ENCODE measurements at places on chromosomes 12 and 14.

- no peak for DNase-seq
Measured at GRCh38 chr12:46499226-46499625, 126.7 kb upstream of the SLC38A2 start.

- no peak for DNase-seq
Measured at GRCh38 chr12:50706606-50707005, 57.3 kb upstream of the ATF1 start.

GRCh38 chr12:116050275-116050674 is 227.2 kb downstream of the MED13L start:
- DNase-seq = no peak

DNA sequence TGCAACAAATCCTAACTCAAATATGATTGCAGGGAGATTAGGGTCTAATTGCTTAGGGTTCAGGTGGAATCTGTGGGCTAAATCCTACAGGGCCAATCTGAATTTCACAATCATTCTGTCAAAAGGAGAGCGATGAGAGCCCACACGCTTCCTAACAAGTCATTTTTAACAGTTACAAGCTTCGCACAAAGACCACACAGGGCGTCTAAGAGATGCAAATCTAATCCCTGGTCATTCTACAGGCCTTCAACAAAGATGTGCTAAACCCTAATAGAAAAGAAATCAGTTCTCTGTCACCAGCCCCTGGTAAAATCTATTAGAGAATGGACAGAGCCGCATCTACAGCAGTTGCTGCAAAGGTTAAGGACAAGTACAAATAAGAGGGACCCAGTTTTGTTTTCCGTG is 15.3 kb downstream of the NKX2-1 start:
- no peak for DNase-seq

DNA sequence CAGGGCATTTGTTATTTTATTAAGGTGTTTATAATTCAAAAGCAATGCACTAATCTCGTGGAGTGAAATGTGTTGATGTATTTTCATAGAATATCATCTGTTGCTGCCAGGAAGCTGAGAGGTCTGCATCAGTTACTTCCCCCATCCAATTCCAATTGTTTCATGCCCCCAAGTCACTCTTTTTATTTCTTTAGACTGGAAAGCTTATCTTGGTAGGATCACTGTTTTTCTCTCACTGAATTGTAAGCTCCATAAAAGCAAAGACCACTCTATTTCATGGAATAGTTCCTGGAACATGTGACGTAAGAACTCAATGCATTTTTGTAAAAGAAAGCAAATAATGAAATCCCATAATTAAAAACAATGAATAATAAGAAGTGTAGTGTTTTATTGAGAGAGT is 420.2 kb downstream of the TRHDE start:
- no peak for DNase-seq

- DNase-seq = no peak
Measured at GRCh38 chr12:70722584-70723343, 85.5 kb upstream of the PTPRB start.

- DNase-seq = no peak
Measured at GRCh38 chr12:46830731-46831334, 5.0 kb upstream of the SLC38A4 start.

- DNase-seq = no peak
Measured at GRCh38 chr12:6333566-6333965, 8.3 kb downstream of the TNFRSF1A start.

DNA sequence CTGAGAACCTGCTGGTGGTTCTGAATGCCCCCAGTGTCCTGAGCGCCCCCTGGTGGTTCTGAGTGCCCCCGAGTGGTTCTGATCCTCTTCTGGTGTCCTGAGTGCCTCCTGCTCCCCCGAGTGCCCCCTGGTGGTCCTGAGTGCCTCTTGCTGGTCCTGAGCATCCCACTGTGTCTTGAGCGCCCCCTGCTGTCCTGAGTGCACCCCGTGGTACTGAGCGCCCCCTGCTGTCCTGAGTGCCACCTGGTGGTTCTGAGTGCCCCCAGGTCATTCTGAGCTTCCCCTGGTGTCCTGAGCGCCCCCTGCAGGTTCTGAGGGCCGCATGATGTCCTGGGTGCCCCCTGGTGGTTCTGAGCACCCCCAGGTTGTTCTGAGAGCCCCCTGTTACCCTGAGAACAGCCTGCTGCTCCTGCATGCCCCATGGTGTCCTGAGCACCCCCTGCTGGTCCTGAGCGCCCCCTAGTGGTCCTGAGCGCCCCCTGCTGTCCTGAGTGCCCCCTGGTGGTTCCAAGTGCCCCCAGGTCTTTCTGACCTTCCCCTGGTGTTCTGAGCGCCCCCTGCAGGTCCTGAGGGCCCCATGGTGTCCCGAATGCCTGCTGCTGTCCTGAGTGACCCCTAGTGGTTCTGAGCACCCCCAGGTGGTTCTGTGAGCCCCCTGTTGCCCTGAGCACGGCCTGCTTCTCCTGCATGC is 1165.4 kb downstream of the TMEM121 start:
- DNase-seq = no peak

- no peak for DNase-seq
Measured at GRCh38 chr14:50008562-50008961, 107.8 kb downstream of the VCPKMT start.

- DNase-seq = peak; percentile 81
Measured at GRCh38 chr12:4164559-4165558, 108.7 kb upstream of the CCND2 start.

DNA sequence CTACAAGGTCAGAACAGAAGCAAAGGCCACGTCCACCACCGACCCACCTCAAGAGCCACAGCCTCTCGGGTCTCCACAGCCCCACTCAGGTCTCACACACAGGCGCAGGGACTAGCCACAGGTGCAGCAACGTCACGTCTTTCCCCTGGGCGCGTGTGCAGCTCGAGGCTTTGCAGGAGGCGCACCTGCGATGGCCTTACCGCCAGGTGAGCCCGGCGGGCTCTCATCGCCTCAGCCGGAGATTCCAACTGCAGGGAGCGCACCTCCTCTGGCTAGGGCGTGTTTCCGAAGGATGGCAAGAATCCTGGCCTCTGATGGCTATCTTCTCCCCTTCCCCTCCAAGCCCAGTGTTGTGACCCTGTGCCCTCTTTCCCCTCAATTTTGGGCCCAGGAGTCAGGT is at the start of gene HIGD1C:
HIGD1C (plus strand) TSS at position 35 of the 400 bp plus-strand sequence. CDS start 1,455 bp downstream, outside the sequence.
- no peak for DNase-seq

DNA sequence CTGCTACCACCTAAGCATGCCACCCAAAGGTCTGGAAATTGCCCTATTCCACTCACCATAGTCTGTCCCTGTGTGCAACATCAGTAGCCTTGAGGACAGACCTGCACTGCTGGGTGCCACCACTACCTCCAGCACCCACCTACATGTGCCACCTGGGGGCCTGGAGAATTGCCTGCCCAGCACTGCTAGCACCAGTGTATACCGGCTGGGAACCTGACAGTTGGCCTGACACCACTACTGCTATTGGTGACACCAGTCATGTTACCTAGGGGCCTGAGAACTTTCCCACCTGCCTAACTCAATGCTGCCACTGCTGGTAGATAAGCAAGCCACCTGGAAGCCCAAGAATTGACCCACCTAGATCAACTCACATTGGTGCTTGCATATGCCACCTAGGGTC is 60.8 kb downstream of the CD163L1 start:
- DNase-seq = no peak

- DNase-seq = no peak
Measured at GRCh38 chr14:29832042-29832441, 95.6 kb downstream of the PRKD1 start.

- no peak for DNase-seq
Measured at GRCh38 chr12:30025317-30025716, 241.6 kb upstream of the TMTC1 start.

DNA sequence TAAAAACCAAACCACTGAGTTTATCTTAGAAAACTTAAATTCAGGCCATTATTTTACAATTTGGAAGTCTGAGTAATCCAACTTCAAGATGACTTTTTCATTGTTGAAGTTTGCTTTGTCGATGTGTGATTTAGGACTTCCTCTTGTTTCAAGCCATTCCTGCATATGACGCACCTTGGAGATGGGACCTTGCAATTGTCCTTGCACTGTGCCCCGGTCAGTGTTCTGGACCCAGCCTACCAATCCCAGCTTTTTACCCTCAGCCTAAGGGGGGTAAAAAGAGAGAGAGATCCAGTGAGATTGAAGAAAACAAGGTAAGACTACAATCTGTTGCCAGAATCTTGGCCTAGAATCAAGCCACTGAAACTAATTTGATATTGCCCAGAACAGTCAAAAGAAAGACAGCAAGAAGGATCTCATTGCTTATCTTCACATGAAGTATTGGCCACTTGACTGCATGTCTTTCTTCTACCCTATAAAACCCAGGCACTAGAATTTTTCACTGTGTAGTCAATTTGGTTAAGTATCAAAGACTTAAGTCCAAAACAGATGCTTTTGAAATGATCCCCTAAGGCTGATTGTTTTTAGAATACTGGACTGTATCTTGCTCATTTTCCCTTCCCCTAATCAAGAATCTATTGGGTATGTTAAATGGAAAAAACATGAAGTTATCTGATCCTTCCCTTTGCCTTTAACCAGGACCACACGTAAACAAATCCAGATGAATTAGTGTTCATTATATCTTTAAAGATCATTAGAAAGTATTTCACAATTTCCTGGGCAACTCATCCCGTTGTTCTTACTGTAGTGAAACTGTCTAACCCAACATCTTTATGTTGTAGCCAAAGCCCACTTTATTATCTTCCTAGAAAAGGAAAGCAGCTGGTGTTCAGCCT is 2.4 kb upstream of the MLH3 start:
- DNase-seq = no peak

DNA sequence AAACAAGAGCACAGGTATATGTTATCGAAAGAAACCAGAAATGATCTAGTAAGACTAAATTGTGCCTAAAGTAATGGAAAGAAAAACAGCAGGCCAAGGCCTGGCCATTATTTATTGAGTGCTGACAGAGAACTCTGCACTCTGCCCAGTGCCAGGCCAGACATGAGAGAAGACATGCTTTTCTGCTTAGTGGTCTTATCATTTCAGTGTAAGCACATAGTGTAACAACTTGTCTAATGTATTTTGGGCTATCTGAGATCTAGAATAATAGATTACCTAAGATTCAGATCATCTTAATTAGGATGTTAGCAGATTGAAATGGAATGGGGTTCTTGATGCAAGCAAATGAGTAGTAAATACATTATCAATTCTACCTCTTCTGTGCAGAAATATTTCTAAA is 278.3 kb downstream of the AKAP6 start:
- no peak for DNase-seq

DNA sequence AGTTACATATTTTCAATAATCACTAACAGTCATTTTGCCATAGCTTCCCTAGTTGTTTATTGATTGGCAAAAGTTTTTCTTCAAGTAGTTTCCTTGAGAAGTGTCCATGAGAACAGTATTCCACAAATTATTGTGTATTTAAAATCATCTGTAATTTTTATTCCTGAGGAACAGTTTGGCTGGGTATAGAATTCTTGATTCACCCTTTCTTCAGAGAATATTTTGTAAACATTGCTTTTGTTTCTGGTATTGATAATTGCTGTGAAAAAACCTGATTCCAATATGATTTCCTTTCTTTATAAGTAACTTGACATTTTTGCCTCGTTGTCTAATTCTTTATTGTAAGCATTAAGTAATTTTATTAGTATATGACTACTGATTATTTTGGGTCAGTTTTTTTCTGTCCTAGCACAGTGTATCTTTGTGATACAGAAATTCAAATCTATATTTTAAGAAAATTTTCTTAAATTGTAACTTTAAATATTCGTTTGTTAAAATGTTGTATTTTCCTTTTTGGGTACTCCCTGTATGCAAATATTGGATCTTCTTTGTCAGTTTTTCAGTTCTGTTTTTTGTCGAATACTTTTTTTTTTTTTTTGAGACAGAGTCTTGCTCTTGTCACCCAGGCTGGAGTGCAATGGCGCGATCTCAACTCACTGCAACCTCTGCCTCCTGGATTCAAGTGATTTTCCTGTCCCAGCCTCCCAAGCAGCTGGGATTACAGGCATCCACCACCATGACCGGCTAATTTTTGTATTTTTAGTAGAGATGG is 162.0 kb upstream of the ATP2B1 start:
- DNase-seq = no peak

DNA sequence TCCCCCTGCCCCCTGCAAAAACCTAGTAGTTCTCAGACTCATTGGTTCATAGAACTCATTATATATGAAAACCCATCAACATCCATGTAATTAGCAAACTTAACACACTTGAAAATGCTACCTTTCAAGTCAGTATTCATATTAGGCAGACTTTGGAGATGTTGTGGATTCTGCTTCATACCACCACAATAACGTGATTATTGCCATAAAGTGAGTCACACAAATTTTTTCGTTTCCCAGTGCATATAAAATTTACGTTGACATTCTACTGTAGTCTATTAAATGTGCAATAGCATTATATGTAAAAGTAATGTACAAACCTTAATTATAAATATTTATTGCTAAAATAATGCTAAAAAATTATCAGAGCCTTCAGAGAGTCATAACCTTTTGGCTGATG is 654.0 kb downstream of the DIO2 start:
- DNase-seq = no peak

DNA sequence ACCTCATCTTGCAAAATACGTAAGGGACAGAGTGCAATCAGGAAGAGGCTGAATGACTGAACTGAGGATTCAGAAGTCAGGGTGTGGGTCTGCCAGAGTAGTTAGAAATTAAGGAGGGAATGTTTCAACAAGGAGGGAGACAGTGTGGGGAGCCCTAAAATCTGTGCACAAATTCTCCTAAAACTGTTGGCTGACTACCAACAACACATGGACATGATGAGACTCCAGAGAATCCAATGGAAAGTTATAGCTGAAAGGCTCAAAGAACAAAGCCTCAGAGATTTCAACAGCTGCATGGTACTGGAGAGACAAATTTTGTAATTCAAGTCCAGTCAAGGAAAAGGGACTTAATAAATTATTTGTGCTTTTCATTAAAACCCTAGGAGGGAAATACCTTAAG is 36.1 kb upstream of the NEDD1 start:
- DNase-seq = no peak

GRCh38 chr12:121628037-121628436 is 1.7 kb downstream of the ORAI1 start:
- DNase-seq = no peak

GRCh38 chr12:24356240-24356804 is 406.9 kb upstream of the SOX5 start:
- DNase-seq = no peak

DNA sequence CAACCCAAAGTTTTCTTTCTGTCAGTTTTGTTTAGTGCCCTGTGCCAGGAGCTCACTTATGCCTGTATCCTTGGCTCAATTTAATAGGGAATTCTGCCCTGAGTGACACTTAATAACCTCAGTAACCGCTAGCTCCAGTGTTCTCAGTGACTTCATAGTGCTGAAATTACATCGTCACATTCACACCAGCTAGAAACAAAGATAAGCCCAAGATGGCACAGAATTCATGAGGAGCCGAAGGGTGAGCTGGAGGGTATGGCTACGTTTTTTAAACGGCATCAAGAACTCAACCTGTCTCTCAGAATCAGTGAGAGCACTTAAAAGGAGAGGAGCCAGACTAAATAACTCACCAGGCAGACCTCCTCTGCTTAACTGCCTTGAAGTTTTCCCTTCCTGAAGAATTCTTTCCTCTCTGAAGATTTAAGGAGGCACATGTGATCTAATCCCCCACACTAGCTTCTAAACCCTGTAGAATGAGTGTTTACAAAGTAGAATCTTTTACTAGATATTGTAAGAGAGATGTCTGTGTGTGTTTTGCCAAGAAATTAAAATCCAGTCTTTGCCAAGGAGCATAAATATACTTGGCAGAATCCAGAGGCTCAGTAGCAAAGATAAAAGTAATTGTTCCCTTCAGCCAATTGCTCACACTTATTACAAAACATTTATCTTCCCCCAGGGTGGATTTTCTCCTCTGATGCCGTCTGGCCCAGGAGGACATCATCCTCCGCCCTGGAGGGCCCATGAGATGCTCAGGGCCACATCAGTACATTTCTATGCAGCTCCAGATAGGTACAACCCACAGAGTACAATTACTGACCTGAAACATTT is 37.3 kb downstream of the PTGER2 start:
- no peak for DNase-seq

Measured in mesothelial cell of epicardium (in vitro differentiated cells).